ENCODE measurements at places on chromosomes 2 and 18.

DNA sequence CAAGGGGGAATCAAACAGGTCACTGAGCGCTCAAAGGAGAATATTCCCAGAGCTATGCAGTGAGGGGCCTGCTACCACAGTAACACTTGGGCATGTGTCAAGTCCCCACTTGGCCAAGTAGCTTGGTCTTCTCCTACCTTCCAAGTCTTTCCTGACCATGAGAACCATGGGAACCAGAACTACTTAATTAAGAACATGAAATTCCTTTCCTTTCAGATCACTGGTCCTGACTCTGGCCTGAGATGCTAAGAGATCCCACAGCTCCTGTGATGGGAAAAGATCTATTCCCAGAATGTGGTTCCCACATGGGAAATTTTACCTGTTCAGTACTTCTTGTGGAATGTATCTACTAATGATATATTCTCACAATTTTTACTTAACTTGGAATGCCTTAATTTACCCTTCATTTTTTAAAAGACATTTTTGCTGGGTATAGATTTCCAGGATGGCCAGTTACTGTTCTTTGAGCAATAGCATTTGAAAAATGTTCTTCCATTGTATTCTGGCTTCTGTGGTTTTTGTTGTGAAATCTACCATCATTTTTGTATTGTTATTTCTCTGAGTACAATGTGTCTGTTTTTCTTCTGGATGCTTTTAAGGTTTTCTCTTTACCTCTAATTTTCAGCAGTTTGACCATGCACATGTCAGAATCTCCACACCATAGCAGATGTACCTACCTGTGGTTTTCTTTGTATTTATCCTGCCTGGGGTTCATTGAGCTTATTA, 37.9 kb downstream of the KCNIP3 start:
- DNase-seq: no peak

DNA sequence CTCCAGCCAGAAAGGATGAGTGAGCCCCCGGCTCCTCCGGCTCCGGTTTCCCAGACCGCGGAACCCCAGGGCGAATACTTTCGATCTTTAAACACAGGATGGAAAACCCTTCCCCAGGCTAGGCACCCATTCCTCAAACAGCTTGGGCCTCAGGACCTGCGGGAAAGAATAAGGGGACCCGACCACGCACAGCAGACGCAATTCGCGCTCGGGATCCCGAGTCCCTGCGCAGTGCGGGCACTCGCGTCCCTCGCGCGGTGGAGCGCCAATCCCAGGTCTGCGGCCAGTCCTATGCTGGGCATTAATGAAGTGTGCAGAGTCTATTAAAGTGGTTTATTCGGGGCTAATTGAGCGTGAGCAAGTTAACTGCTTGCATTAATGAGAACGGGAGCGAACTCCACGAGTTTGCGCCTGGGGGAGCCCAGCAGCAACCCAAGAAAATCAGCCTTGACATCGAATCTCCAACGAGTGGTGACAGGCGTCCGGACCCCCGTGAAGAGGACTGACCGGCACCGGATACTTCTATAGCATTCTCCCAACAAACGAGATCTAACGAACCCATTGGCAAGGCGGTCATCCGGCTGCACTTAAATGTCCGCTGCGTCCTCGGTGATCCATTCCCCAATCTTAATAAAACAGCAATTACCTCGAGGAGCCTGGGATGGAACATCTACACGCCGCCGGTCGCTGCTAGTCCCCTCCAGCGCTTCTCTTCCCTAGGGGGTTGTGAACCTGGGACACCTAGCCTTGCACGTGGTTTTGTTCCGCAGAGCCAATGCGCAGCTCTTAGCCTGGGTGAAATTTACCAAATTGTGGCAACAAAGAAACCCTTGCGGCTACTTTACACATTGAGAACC, 1.6 kb downstream of the OSR1 start:
- no peak for DNase-seq

- DNase-seq: no peak
Measured at GRCh38 chr2:224059178-224059577, 20.1 kb upstream of the SERPINE2 start.

DNA sequence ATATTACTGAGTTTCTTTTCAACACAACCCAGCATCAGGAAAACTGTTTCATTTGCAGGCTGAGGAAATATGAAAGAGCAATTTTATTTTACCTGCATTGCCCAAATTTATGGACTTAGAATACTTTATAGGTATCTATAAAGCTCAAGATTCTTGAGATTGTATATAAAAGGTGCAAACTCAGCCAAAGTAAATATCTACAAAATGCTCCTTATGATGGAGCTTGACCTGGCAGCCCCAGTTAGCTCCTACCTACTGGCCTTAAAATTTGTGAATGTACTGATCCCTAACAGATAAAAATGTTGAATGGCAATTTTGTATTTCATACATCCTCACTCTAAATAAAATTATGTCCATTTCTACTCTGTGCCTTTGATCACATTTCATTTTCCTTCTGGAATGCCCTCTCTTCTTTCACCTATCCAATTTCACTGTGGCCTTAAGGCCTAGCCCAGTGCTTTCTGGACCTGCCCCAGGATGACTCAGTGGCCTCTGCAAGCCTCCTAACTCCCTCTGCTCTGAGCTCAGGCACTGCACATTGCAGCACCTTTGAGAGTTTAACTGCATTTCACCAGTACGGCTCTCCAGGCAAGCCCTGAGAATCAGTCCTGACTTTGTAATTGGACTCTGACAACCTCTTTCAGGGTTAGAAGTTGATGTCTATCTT, 125.9 kb downstream of the ANTXR1 start:
- no peak for DNase-seq

GRCh38 chr2:138499684-138500083, 1.9 kb upstream of the SPOPL start:
- DNase-seq: no peak

GRCh38 chr2:129728035-129728972, 251.2 kb upstream of the RAB6C start:
- no peak for DNase-seq

GRCh38 chr2:72181616-72182015, 34.0 kb upstream of the CYP26B1 start:
- no peak for DNase-seq

DNA sequence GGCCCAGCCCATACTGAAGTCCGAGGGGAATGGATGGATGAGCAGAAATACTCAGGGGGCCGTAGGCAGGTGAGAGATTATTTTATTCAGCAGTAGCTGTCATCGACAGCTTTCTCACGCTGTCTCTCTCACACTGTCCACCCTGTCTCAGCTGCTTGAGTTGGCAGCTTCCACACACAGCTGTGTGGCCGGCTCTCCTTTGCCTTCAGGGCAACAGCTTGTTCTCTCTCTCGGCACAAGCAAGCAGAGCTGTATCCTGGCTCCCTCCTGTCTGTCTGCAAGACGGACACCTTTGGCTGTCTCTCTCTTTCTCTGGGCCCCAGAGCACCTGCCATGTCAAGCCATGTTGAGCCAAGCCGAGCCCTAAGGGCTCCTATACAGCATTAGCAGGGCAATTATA, 9.8 kb upstream of the PAPOLG start:
- DNase-seq: no peak

GRCh38 chr2:114119862-114120261, 230.0 kb downstream of the ACTR3 start:
- no peak for DNase-seq

GRCh38 chr2:19484736-19485135, 126.3 kb upstream of the OSR1 start:
- DNase-seq: no peak

- DNase-seq: no peak
Measured at GRCh38 chr2:150977296-150977695, 284.4 kb downstream of the RBM43 start.

DNA sequence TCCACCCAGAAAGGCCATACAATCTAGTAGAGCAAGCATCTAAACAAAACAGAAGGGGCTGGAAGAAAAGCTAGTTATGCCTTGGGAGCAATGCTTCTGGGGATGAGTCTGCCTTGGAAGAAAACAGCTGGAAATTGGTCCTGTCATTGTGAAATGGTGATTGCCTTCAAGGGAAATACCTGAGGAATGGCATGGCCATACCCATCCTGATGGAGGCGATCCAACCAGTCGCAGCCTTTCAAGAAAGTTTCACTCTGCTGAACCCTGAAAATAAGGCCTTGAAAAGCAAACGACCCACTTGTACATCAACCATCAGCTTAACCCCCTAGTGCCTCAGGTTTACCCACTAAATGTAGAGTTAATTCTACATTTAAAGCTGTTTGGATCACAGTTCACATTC, 72.6 kb upstream of the PID1 start:
- no peak for DNase-seq

- DNase-seq: no peak
Measured at GRCh38 chr2:145652036-145652435, 1132.1 kb upstream of the ZEB2 start.

GRCh38 chr2:65177751-65178442, 48.0 kb upstream of the RAB1A start:
- no peak for DNase-seq

- DNase-seq: no peak
Measured at GRCh38 chr2:147468349-147468748, 376.5 kb upstream of the ACVR2A start.

DNA sequence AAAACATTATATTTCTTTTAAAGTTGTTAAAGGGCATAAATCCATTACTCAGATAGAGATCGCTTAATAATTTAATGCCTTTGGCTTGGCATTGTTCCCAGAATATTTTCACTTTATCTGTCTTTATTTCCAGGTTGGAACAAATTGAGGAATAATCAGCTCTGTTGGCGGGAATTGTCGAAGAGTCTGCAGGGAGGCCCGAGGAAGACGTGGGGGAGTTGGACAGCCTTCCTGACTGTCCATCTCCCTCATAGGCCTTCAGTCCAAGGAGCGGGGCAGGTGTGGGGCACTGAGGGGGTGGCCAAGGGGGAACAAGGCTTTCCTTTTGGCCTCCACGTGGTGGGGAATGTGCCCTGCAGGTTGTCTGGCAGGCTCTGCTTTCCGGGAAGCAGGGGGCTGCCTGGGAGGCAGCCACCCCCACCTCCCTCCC, 179.6 kb downstream of the ZBTB7C start:
- DNase-seq: no peak

- no peak for DNase-seq
Measured at GRCh38 chr2:21633466-21633865, 509.7 kb downstream of the TDRD15 start.

- DNase-seq: no peak
Measured at GRCh38 chr2:53874401-53874950, 14.7 kb upstream of the GPR75 start.

GRCh38 chr18:49026501-49027373, 76.0 kb upstream of the SMAD7 start:
- DNase-seq: no peak

- DNase-seq: no peak
Measured at GRCh38 chr2:42268528-42269151, 92.4 kb downstream of the COX7A2L start.

GRCh38 chr2:86221066-86221684, 21.9 kb downstream of the MRPL35 start:
- no peak for DNase-seq

DNA sequence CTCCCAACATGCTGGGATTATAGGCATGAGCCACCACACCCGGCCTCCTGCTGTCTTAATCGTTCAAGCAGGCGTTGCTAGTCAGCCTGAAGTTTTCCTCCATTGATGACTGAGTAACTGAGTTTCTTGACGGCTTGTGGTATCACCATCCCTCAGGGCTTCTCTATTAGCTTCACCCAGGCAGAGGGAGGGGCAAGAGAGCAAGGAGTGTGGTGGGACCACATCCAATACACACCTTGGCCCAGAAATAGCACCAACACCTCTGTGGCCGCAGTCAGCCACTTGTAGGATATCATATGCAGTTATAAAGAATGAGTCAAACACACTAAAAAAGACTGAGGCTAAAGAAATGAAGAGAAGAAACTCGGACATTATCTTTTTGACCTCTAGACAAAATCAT, 1009.4 kb upstream of the CELF4 start:
- DNase-seq: no peak

- no peak for DNase-seq
Measured at GRCh38 chr2:217993817-217994463, 8.9 kb downstream of the TNS1 start.

DNA sequence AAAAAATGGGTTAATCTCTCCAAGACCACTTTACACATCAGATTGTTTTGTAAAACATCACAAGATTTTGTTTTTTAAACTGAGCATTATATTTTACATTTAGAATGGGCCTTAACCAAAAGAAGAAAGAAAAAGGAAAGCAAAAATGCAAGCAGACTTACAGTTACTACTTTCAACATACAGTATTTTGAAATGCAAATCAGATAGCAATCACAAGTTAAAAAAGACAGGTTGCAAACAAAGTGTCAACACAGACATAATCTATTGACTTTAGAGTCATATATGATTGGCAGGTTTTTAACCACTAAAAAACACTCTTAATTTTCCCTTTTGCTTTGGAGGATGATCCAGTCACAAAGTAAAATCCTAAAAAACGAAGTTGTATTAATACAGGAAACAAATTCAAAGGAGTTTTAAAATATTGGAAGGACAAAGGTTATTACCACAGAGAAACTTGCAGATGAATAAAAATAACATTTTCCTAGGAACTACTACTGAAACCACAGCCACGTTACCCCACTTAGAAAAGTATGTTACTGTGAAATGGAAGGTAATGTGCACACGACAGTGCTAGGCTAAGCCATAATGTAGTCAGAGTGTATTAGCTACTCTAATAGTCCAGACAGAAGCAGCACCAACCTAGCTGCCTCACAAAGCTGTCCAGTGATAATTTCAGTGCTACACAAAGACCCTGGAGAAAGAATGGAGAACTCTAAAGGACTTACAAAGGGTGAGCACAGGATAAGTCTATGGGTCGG, 22.9 kb downstream of the DARS1 start:
- no peak for DNase-seq

GRCh38 chr18:12254136-12254819, at the start of gene CIDEA:
Gene CIDEA (plus strand): TSS chr18:12254361. CDS start chr18:12254384, 23 bp downstream.
- peak; percentile 33 for DNase-seq

GRCh38 chr2:51208521-51208920, 176.6 kb upstream of the NRXN1 start:
- no peak for DNase-seq

GRCh38 chr18:9354256-9354655, 19.7 kb downstream of the TWSG1 start:
- DNase-seq: no peak

Measured in NCI-H2171 (cell line).